NCI-H187 treated with DMSO at 0.1 percent for 48 hours (cell line): ENCODE measurements at places on chromosomes 6 and 20.

GRCh38 chr20:49858076-49858585, 45.5 kb downstream of the SLC9A8 start:
- DNase-seq, result no peak

- no peak for DNase-seq
Observed at GRCh38 chr6:51019806-51020205, 201.1 kb downstream of the TFAP2B start.

DNA sequence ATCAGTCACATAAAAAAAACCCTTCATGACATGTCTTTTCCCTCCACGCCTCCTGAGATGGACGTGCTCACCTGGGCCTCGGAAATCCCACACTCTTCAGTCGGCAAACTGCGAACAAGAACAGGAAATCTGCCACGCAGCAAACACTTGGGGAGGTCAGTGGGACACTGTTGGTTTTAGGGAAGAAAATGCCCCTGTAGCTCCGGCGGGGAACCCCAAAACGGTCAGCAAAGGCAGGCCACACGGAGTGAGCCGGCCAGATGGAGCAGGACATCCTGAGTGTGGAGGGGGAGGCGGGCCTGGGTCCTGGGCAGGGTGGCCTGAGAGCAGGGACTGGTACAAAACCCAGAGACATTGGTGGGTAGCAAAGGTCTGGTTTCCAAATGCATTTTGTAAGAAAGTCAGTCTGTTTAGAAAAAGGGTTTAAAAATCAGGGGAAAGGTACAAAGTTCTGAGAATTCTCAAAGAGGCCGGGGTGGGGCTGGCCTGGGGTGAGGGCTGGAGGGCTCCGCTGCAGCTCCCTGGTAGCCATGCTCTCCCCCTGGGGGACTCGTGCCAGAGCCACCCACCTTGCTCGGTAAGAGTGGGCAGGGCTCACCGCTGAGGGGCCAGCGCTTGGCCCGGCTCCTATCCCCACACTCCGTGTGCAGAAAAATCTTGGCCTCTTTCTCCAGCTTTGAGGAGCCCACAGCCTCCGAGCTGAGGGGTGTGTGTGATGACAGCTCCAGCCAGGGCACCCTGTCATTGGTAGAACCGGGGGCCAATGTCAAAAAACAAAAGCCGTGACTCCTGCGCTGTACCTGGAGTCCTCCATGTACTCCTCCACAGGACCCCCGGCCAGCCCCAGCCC, 5.2 kb downstream of the SLC2A4RG start:
- no peak for DNase-seq

GRCh38 chr6:158798311-158798710, 20.9 kb downstream of the EZR start:
- DNase-seq, result no peak

GRCh38 chr6:678520-678919, 14.4 kb downstream of the EXOC2 start:
- no peak for DNase-seq

DNA sequence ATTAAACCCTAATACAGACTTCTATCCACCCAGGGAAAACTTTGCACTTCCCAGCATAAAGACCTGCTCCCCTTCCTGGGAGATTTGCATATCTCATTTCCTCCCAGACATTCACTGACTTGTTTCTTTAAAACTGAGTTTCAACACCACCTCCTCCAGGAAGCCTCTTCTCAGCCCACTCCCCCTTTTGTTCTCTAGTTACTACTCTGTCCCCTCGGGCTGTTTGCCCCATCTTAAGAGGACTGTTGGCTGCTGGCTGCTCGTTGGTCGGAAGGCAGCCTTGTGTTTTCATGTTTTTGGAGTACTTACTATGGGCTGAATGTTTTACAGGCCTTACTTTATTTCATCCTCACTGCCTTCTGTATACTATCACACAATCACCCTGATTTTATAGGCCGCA, 6.6 kb downstream of the ARHGAP40 start:
- DNase-seq, result no peak

DNA sequence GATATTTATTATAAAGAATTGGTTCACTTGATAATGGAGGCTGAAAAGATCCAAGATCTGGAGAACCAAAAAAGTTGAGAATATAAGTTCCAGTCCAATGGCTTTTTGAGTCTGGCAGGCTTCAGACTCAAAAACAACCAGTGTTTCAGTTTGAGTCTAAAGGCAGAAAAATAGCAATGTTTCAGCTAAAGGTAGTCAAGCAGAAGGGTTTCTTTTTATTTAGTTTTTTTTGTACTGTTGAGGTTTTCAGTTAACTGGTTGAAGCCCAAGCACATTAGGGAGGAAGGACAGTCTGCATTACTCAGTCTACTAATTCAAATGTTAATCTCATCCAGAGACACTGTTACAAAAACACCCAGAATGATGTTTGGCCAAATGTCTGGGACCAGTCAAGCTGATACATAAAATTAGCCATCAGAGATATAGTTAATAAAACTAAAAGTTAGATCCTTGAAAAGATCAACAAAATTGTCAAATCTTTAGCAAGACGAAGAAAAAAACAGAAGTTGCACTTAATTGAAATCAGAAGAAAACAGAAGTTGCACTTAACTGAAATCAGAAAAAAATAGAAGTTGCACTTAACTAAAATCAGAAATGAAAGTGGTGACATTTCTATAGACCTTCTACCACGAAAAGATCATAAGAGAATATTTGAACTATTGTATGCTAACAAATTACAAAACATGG, 980.3 kb upstream of the FLRT3 start:
- no peak for DNase-seq

DNA sequence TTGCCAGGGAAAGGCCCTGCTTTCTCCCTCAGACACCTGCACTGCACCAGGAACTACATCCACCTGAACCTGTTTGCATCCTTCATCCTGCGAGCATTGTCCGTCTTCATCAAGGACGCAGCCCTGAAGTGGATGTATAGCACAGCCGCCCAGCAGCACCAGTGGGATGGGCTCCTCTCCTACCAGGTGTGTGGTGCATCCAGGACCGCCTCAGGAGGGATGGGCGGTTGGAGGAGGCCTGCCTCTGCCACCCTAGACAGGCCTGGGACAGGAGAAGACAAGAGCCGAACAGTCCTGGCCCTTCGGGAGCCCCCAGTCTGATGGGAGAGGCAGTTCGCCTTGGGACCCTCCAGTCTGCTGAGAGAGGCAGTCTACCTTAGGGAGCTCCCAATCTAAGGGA, 24.2 kb downstream of the GLP1R start:
- no peak for DNase-seq

DNA sequence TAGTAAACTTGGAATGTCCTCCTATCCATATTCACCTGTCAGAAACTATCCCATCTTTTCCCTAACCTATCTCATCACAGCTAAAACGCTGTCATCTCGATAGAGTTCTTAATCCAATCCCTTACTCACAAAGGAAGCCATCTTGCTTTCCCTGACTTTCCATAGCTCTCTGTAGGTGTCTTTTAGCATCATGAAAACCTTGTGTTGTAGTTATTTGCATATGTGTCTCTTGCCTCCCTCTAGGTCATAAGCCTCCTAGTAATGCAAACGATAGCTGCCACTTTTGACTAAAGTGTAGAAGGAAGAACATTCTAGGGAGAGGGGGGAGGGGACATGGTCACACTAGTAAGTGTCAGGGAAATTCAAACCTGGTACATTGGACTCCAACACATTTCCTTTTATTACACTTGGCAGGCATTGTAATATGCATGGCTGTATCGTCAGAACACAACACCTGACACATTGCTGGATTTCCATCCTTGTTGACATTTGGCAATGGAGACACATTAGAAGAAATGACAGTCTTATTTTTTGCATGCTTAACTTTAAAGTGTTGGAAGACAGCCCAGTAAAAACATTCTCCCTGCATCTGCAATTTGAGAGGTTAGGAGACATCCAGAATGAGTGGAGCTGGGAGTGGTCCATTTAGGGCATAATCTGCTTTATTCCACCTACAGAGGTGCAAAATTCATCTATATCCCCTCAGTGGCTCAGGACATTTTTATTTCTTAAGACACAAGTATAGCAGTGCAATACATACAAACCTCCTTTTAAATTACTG, 283.4 kb downstream of the HAO1 start:
- DNase-seq, result no peak

DNA sequence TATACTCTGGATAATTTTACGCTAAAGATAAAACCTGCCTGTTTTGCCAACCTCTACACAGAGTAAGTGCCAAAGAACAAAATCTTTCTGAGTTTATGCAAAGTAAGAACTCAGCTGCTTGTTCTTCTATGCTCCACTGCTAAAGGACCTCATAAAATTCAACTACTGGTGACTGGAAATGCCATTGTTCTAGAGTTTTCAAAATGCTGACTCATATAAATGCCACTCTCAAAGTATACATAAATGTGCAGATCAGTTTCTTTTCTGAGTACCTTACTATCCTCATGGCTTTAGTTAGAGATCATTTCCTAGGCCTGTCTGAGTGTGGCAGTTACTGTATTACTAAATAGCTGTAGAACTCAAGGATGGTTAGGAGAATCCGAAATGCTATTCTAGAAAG, 45.6 kb downstream of the LYRM4 start:
- no peak for DNase-seq

DNA sequence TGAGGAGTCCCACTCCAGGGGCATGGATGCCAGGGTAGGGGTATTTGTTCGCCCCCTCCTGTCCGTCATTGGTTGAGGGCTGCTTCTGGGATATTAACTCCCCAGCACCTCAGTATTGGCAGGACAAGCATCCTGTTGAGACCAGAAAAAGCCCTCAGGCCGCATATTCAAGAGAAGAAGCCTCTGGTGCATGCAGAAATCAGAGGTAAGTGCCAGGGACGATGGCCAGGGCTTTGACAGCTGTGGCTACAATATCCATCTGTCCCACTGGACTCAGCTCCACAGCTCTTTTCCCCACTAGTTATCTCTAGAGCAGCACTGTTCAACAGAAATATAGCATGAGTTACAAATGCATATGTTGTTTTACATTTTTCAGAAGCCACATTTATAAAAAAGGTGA, 651.3 kb downstream of the KIF16B start:
- no peak for DNase-seq

DNA sequence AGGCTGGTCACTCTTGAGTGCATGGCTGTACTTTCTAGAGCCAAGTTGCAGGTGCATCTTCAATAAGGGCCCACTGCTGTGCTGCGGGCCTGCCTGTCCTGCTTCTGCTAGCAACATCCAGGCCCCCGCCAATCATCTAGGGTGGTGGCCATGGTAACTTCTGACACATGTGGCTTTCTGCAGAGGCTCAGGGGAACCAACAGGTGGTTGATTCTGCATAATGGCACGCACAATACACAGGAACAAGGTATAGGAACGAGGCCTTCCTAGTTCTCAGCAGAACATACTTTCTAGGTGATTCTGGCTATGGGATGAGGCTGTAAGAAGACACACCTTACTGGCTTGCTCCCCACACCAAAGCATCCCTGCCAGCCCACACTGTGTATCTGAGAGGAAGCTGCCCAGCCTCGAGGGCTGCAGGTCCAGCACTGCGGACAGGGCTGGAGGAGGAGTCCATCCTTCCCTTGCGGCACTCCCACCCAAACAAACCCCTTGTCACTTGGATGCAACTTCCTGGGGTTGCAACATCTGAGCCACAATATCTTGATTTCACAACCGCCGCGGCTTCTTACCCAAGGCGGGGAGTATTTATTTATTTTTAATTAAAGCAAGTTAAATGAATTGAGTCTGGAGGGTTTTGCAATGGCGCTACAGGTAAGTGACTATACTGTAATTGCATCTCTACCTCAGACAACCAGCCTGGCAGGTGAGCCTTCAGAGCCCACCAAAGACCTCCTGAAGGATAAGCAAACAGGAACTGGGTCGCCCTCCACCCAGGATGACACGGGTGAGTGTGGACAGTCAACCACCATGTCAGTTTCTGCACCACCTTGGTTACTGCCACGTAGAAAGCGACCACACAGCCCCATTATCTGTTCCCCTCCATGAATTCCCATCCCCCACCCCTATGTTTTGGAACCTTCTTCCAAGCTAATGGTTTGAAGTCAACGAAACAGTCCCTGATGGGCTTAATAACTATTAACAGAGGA, 49.6 kb downstream of the SULF2 start:
- DNase-seq, result no peak

DNA sequence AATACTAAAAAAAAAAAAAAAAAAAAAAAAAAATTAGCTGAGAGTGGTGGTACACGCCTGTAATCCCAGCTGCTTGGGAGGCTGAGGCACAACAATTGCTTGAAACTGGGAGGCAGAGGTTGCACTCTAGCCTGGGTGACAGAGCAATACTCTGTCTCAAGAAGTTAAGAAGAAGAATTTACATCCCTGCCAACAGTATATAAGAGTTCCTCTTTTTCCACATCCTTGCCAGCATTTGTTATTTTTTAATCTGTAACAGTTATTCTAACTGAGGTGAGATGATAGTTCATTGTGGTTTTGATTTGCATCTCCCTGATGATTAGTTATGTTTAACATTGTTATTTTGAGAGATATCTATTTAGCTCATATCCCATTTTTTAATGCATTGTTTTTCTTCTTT, 20.3 kb upstream of the DYNLRB1 start:
- no peak for DNase-seq

GRCh38 chr20:409697-410559, 1.8 kb downstream of the RBCK1 start:
- no peak for DNase-seq

DNA sequence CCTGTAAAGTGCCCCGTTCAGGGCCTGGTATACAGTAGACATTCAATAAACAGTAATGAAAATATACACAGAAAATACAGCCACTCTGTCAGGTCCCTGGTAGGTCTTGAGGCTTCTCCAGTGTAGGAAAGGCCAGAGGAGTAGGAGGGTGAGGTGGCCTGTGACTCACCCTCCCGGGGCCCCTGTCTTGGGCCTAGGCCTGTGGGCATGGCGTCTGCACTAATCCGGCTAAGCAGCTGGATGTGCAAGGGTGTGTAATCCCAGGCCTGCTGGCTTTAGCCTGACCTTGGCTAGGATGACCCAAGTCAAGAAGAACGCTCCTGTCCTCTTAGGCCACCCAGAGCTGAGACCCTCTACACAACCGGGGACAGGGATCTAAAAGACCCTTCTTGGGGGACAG, 84.9 kb downstream of the KCNB1 start:
- no peak for DNase-seq

- DNase-seq, result no peak
Observed at GRCh38 chr6:106823732-106824351, 150.7 kb downstream of the CD24 start.
